Tibial nerve (tissue), 4 donors: ENCODE measurements at places on chromosomes 12 and 14.

DNA sequence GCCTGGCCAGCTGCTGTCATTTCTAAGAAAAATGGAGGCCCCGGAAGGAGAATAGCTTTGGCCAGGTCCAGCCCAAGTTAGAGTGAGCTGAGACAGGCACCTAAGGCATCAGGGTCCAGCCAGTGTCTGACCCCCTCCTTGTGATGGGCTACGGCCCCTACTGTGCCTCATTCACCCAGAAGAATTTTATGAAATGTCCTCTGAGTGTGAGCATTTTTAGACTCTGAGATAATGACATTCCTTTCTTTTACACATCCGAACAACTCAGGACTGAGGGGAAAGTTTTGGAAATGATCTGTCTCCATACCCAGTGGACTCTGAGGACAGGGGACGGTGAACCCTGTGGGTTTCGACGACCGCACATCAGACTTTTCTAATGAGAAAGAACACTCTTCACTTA is 50.4 kb downstream of the SLC24A4 start:
- no peak for DNase-seq
- no peak overlapping the region for H3K27ac ChIP-seq
- H3K36me3 ChIP-seq, result no peaks in the 10 kb centered on the region
- H3K4me3 ChIP-seq, result no peak overlapping the region

- no peaks in the 10 kb centered on the region for H3K36me3 ChIP-seq
- H3K4me3 ChIP-seq, result no peak overlapping the region
- H3K27me3 ChIP-seq, result no peaks in the 10 kb centered on the region
These were observed 47.8 kb upstream of the MED13L start for GRCh38 chr12:116325336-116325664.

GRCh38 chr12:113135178-113136127 is at the start of gene RASAL1:
TSS of gene RASAL1 (minus strand) at chr12:113135761. CDS start at chr12:113135462, 299 bp downstream.
- no peak within 1 kb of the TSS for H3K27ac ChIP-seq
- H3K36me3 ChIP-seq, result no peaks in the 10 kb centered on the region
- H3K27me3 ChIP-seq, result no peaks in the 10 kb centered on the region
- H3K4me1 ChIP-seq, result peaks cover 8% of the 10 kb centered on the region

GRCh38 chr12:85823436-85824180 is 12.6 kb downstream of the RASSF9 start:
- H3K27me3 ChIP-seq, result no peaks in the 10 kb centered on the region
- H3K36me3 ChIP-seq, result no peaks in the 10 kb centered on the region
- no peak for DNase-seq
- H3K4me3 ChIP-seq, result no peak overlapping the region

DNA sequence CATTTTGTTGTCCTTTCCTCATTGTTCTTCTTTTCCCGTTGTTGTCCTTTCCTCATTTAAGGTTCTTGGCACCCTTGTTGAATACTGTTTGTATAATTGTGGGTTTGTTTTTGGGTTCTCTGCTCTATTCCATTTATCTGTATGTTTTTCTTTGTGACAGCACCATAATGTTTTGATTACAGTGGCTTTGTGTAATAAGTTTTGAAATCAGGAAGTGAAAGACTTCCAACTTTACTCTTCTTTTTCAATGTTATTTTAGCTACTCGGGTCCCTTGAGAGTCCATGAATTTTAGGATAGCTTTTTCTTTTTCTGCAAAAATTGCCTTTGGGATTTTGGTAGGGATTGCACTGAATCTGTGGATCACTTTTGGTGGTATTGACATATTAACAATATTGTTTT is 28.1 kb downstream of the ETNK1 start:
- no peaks in the 10 kb centered on the region for H3K27me3 ChIP-seq
- DNase-seq, result no peak
- H3K4me1 ChIP-seq, result no peaks in the 10 kb centered on the region
- no peak overlapping the region for H3K4me3 ChIP-seq
- H3K27ac ChIP-seq, result no peak overlapping the region
- peaks cover 14% of the 10 kb centered on the region for H3K36me3 ChIP-seq

DNA sequence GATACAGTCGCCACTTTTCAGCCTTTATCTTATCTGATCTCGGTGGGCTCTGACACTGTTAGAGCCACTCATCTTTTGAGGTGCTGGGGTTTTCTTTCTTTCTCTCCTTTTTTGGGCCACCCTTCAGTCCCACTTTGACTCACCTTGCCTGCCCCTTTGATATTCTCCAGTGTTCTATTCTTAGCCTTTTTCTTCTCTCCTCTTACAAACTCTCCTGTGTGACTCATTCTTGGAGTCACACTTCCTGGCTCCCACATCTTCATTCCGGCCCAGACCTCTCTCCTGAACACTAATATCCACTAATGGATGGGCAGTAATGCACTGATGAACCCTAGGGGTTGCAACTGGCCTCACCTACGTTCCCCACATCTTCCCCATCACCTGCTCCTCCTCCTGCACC is 2.2 kb upstream of the DCD start:
- no peaks in the 10 kb centered on the region for H3K4me1 ChIP-seq
- H3K27me3 ChIP-seq, result no peaks in the 10 kb centered on the region
- H3K4me3 ChIP-seq, result no peak overlapping the region
- no peak for DNase-seq

DNA sequence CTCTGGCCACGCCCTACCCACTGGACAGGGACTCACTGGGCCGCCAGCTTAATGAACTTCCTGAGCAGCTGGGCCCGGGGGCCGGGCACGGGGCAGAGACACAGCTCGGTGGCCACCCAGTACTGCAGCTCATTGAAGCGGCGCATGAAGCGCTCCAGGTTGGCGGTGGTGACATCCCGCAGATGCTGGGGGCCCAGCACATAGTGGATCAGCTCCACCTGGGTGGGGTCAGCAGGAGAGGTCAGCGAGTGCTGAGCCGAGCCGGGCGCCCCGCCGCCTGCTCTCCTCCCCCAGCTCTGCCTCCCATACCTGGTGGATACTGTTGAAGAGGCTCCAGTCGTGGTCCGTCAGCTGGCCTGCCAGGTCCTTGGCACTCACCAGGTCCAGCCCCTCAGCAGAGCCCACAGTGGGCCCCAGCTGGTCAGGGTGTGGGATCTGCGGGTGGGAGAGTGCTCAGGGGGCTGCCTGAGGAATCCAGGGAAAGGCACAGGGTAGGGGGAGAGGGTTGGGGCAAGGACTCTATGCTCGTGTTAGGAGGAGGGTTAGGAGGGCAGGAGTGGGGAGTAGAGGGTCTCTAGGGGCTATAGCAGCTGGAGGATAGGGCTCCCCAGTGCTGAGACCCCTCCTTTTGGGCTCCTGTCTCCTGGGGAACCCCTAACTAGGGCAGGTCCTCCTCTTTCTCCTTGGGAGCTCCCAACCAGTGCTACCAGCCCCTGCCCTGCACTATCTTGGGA is 15.5 kb upstream of the ENDOU start:
- DNase-seq, result no peak
- no peaks in the 10 kb centered on the region for H3K27me3 ChIP-seq
- no peaks in the 10 kb centered on the region for H3K36me3 ChIP-seq
- peaks cover 10% of the 10 kb centered on the region for H3K4me1 ChIP-seq
